ENCODE measurements at places on chromosomes 2 and 18.
A peak's percentile ranks its signal among the peaks of the same experiment; 100 is the strongest.

- DNase-seq: no peak
Measured at GRCh38 chr18:57819671-57820460, 16.8 kb upstream of the ATP8B1 start.

DNA sequence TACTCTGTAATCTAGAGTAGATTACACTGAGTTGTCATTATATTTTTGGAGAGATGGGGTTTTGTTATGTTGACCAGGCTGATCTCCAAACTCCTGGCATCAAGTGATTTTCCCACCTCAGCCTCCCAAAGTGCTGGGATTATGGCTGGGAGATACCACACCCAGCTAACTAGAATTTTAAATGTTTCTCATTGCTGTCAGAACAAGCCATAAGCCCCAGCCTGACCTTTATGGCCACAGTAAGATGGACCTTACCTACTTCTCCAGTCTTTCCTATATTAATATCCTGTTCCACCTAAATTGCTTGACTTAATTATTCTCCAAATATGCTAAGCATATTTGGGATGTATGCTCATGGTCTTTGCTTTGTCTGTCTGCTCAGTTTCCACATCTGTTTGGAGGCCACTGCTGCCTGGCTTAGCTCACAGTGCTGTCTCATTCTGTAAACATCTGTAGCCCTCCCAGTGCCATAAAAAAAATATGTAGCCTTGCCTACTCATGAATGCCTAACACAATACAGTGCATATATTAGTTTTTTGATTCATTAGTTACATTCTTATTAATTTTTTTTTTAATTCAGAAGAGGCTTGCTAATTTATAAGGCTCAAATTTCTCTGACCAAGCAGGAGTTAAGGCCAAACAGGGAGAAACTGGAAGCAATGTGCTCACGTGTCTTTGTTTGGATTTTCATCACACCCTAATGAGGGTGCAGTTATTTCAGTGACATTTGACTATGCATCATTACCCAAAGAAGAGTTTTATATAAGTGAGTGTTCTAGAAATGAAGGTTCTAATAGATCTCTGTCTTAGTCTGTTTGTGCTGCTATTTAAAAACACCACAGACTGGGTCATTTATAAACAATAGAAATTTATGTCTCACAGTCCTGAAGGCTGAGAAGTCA lies 45.3 kb upstream of the PSME4 start:
- no peak for DNase-seq

DNA sequence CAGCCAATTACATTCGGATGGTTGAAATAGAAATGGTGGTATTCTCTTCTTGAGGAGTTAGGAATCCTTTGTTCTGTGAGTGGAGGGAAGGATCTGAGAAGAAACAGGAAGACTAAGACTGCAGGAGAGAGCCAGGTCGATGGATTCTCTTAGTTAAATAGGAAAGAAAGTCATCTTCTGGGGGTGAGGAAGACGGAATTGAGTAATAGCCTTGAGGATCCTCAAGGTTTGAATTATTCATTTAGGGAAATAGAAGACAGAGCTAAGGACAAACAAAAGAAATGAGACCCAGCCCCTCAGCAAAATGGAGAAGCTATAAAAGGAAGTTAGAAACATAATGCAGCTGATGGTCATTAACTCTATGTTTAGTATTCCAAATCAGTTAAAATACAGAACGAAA lies 1.8 kb downstream of the LAPTM4A start:
- DNase-seq: no peak

GRCh38 chr2:237359518-237359840 lies 54.5 kb downstream of the COL6A3 start:
- DNase-seq: no peak

- peak; percentile 57 for DNase-seq
Measured at GRCh38 chr2:46023165-46023854, 273.9 kb upstream of the EPAS1 start.

Measured in activated T-cell treated with anti-CD3 and anti-CD28 coated beads, Interleukin-2, amount 50 U/mL, for 72 hours (primary cell).